ENCODE measurements at places on chromosomes 7 and 10.

GRCh38 chr7:29139191-29139590 is 7.1 kb downstream of the CPVL start:
- DNase-seq: no peak

DNA sequence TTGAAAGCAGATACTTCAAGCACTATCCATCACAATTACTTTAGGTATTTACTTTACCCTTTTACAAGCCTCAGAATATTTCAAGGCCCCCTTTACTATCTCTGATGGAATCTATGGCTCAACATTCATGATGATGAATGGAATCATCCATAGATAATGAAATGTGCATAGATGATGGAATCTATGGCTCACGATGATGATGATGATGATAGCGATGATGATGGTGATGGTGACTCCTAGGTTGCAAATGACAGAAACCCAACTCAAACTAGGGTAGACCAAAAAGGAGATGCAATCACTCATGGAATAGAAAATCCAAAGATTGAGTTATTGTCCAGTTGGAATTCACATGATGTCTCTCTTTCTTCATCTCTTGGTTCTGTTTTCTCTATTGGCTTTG is 55.7 kb downstream of the NEBL start:
- no peak for DNase-seq

DNA sequence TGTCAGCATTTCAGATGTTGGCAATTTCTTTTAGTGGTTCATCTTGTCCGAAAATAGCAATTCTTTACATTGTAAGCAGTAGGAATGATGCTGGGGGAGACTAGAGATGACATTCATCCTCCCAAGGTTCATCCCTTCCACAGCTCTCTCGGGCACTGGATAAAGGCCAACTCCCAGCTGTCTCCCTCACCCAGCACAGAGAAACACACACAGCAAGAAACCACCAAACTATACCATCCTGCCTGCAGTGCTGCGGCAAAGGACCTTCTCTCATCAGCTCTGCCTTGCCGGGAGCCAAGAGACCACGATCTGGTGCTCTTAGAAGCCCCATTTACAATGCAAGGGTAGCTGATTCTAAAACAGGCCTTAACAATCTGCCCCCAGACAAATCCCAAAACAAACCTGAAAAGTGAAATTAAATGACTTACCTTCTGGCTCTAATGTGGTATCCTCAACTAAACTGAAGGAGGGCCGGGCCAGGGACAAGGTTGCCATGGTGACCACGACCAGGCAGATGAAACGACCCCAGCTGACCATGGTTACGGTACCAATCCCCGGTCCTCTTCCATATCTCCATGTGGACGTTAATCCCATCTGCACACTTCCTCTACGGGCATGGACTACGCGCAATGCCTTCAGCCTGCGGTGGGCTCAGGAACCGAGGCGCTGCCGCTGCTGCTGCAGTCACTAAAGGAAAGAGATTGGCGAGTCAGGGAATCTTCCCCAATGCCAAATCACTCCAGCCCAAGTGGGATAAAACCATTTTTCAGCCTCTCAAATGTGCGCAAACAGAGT is 4.8 kb downstream of the FGFR2 start:
- no peak for DNase-seq

DNA sequence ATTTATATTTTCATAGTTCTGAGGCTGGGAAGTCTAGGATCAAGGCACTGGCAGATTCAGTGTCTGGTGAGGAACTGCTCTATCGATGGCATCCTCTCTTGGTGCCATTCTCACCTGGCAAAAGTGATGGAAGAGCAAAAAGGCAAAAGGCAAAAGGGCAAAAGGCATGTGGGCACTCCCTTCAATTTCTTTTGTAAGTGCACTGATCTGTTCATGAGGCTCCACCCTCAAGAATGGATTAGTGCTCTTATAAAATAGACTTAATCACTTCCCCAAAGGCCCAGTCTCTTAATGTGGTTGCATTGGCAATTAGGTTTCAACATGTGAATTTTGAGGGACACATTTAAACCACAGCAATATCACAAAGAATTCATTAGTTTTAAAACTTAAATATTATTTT is 16.1 kb downstream of the TAS2R60 start:
- no peak for DNase-seq

DNA sequence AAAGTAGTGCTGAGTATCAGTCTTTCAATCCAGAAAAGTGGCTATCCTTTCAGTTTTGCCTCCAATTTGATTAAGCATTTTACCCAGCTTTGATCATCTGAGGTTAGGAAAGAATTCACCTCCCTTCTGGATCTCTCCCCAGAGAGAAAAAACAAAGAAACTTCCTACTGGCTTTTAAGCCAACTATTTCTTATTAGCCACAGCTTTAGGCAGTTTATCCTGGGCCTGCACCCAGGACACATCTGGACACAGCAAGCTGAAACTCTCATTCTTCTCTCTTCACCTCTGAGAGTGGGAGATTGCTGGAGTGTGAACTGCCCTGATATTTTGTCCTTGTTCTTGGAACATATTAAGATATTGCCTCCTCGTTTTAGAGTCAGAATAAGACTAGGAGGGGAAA is 43.5 kb upstream of the LSM8 start:
- no peak for DNase-seq

DNA sequence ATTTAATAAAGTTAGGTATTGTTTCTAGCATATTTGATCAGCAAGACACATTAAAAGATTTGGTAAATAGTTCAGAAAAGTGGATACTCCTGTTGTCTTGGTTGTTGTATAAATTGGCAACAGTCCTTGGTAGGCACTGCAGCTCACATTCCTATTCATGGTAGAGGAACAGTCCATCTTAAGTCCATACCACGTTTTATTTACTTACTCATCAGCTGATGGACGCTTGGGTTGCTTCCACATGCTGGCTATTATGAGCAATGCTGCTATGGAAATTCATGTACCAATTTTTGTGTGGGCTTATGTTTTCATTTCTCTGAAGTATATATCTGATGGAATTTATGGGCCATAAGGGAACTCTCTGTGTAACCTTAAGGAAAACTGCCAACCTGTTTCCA is 43.3 kb downstream of the C10orf120 start:
- DNase-seq: no peak

GRCh38 chr10:8159341-8160165 is 105.1 kb downstream of the GATA3 start:
- no peak for DNase-seq

GRCh38 chr7:50393076-50393475 is 57.1 kb downstream of the FIGNL1 start:
- DNase-seq: no peak

GRCh38 chr7:155534691-155535090 is 11.7 kb downstream of the CNPY1 start:
- DNase-seq: no peak
